NCI-H1694 treated with DMSO at 0.1 percent for 48 hours (cell line): ENCODE measurements at places on chromosomes 13 and 19.
A peak's percentile ranks its signal among the peaks of the same experiment; 100 is the strongest.

DNA sequence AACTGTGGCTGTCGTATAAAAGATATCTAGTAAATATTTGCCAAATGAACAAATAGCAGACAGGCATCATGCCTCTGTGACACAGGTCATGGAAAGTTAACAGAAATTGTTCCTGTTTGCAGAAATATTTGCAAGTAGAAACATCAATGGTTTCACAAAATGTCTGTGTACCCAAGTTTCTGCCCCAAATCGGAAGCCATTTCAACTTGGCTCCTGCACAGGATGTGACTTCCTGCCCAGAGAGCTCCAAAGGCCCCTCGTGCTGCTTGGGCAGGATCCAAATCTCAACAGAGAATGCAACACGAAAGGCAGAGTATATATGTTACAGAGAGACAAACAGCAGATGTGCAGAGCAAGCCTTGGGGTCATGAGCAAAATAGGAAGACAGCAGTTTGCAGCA, 95.5 kb upstream of the SERP2 start:
- DNase-seq = peak; percentile 59

GRCh38 chr13:26873386-26873698, 112.8 kb upstream of the GPR12 start:
- DNase-seq = no peak

- DNase-seq = no peak
These were observed 203.8 kb upstream of the SLITRK6 start for GRCh38 chr13:86003029-86003428.

- no peak for DNase-seq
These were observed 253.8 kb downstream of the DACH1 start for GRCh38 chr13:71613066-71613745.

DNA sequence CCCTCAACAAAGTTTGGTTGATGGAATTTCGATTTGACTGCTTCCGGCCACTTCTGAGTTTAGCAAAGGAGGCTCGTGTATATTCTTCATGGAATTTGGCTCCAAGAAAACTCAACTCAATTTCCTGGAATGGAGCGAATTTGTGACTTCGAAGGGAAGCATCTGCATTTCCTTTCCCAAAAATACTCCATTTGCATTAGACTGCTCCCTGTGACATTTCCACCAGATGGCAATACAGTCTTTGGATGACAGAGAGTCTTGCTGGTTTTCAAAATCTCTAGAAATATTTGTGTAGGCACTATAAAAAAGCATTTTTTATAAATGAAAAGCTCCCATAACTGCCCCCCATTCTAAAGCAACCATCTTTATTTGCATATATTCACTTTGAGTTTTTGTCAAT, 4.1 kb downstream of the C1QTNF9 start:
- no peak for DNase-seq
